ENCODE measurements at places on chromosomes 7 and 10.

GRCh38 chr7:85061456-85061855 lies 125.4 kb downstream of the SEMA3D start:
- DNase-seq = no peak

DNA sequence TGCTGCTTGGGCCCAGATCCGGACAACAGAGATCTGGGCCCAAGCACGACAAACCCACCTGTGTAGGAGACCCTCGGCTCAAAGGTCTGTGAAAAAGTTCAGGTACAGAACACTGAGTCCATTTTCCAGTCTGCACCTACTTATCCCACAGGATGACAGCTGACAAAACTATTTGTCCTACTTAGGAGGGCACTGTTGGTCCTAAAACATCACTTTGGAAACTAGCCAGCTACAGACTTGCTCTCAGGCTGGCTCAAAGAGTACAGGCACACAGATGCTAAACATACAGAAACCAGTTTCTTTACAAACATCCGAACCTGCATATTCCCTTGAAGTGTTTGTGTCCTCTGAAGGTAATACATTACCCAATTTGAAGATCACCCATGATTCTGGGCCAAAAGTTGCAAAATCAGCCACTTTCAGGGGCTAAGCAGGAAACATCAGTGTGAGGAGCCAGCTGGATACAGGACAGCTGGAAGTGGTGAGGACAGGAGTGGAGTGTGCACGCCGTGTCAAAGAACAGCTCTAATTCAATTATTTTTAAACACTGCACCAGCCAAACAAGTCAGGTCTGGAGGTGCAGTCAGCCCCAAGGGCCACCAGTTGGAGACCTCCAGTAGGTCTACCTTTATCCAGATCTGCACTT lies 88.5 kb downstream of the NOC3L start:
- no peak for DNase-seq

DNA sequence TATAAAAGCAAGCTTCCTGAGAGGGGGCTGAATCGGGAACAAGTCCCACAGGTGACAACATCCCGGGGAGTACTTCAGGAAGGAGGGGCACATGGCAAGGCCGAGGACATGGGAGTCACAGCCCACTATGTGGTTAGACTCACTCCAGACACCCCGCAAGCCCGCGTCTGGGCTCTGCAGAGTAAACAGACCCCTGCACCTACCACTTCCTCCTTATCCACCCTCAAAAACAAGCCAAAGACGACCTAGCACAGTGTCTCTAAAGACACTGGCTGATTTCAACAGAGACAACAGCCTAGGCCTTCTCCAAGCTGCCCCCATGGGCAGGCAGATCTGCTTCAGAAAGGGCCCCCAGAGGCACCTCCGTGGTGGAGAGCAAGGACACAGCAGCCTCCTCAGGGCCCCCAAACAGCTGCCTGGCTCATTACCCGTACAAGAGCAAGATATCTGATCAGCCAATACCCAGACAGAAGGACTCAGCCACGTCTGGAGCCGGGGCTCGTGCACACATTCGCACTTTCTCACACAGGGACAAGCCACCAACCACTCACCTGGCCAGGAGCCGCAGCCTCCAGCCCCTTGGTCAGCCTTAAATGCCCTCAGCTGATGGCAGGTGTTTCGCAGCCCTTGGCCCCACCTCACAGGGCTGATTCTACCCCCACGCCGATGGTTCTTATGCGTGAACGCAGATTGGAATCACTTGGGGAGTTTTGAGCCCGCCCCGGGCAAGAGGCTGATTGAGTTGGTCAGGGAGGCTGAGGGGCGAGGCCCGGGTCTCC lies 10.7 kb upstream of the KPNA7 start:
- no peak for DNase-seq

GRCh38 chr10:62433181-62433692 lies 59.1 kb downstream of the ZNF365 start:
- no peak for DNase-seq

DNA sequence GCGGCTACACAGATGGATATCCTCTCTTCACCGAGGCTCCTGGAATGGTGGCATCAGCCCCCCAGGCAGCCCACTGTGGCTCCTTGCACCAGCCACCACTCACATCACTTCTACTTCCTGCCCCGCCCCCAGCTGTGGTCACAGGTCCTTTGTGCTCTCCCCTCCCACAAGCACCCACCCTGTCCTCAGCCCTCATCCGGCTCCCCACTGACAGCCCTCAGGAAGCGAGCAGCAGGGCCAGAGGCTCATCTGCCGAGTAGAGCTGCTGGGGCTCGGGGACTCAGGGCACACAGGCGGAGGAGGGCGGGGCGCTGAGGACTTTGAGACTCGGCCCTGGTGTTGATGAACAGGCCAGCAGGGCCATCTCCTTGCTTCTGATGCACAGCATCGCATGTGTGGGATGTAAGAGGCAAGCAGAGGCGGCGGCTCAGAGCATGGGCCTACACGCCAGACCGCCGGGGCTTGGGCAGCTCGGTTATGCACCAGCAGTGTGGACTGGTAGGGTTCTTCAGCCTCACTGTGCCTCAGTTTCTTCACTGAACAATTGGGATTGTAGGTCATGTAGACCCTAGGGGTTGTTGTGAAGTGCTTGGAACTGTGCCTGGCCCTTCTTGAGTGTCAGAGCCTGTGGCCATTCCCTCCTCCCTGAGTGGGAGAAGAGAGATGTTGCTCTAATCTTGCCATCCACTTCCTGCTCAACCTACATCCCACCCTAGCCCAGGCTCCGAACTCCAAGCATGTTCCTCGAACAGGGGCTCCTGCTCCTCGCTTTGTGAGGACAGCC lies at the start of gene PRF1:
Gene PRF1, minus strand, starts transcription at position 77 of the 784 bp plus-strand sequence. CDS start 1,839 bp downstream, outside the sequence.
- no peak for DNase-seq
